ENCODE measurements at places on chromosomes 5 and 9.

DNA sequence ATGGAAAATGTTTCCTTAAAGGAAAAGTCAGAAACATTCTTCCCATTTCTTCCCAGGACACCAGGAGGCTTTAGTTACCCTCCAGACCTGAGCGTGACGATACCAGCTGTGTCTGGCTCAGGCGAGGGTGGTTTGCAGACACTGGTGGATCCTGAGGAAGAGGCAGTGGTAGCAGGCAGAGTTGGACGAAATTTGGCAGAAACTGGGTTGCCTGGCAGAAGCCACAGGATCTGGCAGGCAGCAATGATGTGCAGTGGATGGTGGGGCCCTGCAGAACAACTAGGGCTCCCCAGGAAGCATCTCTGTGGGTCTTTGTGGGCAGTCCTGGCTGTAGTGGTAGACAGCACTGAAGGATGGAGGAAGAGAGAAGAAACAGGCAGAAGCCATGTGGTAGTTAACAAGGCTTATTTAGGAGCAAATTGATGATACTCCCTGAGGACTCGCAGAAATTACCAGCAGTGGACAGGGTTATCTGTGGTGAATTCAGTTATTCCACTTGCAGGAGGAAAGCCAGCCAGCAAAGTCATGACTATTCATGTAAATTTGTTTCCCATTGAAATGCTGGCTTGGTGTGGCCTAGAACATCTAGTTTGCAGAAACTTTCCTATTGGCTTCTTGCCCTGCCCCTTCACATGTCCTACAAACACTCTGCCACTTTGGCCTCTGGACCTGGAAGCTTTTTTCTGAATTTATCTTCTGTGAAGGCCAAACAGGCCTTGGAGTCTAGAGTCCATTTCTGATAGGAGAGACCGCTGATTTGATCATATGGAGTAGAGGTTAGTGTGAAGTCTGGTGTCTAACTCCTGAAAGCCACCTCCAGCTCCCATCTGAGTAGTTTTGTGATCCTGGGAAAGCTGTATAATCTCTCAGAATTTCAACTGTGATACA, 212.0 kb downstream of the DMRT2 start:
- DNase-seq: no peak

- no peak for DNase-seq
Observed at GRCh38 chr5:43485406-43485805, 1.7 kb upstream of the TMEM267 start.

DNA sequence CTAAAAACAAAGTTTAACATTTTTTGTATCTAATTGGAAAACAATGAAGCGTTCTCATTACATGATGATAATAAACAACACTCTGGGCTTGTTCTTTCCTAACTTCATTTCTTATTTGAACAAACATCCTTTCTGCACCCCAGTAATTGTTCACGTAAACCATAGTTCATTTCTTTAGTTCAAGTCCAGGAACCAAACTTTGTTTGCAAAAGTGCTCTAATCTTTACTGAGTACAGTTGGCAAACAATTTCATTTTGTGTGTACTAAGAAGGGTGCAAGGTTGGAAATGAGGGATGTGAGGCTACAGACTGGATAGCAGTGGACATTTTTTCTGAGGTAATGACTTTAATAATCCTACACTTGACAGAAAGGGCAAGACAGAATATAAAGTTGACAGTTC, 113.5 kb downstream of the NREP start:
- DNase-seq: no peak

GRCh38 chr5:119655061-119655460, 25.7 kb downstream of the FAM170A start:
- no peak for DNase-seq

DNA sequence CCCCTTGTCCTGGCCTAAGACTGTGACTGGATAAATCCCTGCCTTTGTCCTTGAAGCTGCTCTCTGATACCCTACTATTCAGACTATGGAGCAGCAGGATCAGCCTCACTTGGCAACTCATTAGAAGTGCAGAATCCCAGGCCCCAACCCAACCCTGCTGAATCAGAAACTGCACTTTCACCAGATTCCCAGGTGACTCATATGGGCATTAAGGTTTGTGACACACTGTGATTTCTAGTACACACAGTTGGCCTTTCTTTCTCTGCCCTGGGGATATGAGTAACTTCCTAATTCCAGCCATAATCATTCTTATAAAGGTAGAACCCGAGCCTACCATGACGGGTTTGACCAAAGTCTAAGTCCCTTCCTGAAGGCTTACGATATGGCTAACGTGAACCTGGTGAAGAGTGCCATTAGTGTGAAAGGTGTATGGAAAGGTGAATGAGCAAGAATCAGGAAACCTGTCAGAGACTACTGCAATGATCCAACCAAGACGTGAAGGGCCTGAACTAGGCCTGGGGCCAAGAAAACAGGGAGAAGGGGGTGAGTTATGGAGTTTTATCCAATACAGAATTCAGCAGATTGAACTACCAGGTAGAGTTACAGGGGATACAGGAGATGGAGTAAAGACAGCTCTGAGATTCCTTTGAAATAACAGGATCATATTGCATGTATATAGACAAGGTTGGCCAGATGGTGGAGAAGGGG, 533.0 kb downstream of the BNC2 start:
- DNase-seq: no peak

- no peak for DNase-seq
Observed at GRCh38 chr9:124001458-124001799, 10.1 kb upstream of the LHX2 start.

DNA sequence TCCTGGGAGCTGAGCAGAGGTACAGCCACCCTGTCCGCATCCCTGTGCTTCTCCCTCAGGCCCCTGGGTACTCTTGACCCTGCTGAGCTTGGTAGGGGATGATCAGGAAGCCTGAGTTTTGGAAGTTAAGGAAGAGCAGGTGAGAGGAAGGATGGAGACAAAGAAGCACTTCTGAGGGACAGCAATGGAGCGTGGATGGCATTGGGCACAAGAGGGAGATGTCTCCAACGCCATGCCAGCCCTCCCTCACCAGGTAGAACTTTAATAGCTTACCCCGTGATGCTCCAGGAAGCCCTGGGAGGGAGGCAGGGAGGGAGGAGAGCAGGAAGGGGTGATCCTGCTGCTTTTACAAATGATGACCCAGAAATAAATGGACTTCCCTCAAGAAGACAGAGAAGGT, 29.9 kb upstream of the SMU1 start:
- DNase-seq: no peak

DNA sequence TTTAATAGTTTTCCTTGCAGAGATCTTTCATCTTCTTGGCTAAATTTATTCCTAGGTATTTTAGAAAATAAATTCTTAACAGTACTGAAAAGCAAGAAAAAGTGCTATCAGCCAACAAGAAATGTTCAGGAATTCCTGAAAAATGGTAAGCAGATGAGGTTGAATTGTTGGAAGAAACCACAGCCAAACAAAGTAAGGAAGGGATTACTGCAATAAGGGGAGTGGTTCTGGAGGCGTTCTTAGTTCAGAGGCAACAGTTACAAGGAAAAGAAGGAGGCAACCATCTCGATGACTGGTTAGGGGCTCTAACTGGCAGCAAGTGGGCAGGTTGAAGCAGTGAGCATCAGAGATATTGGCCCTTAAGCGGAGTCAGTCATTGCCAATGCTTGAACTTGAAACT, 12.8 kb upstream of the OR13J1 start:
- no peak for DNase-seq

- DNase-seq: no peak
Observed at GRCh38 chr5:139117342-139117884, 80.8 kb downstream of the SIL1 start.

GRCh38 chr5:128271859-128272464, 188.4 kb downstream of the SLC12A2 start:
- DNase-seq: no peak

- no peak for DNase-seq
Observed at GRCh38 chr9:120001536-120001935, 578.4 kb downstream of the CDK5RAP2 start.

GRCh38 chr5:133274597-133274935, 222.8 kb downstream of the HSPA4 start:
- DNase-seq: no peak

DNA sequence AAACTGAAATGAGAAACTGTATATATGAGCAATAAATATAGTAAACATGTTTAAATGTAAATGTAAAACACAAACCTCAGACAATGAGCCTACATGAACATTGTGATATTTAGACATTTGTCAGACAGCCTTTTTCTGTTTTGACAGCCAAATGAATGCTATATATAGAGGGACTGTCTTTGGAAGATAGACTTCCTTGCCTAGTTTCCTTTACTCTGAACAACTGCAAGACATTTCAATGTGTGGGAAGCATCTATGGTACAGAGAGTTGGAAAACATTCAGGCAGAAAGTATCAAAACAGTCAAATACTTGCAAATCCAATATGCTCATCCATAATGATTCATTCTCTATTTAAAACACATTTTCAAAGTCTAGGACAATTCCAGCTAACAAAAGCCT, 31.7 kb upstream of the TUSC1 start:
- no peak for DNase-seq

- no peak for DNase-seq
Observed at GRCh38 chr9:2469681-2470221, 151.8 kb upstream of the VLDLR start.

- DNase-seq: no peak
Observed at GRCh38 chr5:117295941-117296340, 721.3 kb upstream of the SEMA6A start.

DNA sequence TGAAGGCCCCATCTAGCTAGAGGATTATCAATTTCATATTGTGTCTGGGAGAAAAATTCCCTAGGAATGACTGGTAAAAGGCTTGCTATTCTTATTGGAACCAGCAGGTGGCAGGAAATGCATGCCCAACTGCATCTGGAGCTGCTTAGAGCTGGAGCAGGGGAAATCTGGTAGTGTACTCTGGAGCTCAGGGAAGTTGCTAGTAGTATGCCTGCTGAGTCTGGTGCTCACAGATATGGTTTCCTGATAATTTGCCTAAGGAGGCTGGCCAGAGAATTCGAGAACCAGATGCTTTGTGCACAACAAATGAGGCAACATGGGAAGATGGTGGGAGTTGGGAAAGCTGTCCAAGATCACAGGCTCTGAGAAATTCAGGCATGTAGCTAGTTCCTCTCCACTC, 53.7 kb downstream of the G3BP1 start:
- DNase-seq: peak; percentile 50

- no peak for DNase-seq
Observed at GRCh38 chr9:76887003-76887821, 18.7 kb downstream of the PRUNE2 start.

DNA sequence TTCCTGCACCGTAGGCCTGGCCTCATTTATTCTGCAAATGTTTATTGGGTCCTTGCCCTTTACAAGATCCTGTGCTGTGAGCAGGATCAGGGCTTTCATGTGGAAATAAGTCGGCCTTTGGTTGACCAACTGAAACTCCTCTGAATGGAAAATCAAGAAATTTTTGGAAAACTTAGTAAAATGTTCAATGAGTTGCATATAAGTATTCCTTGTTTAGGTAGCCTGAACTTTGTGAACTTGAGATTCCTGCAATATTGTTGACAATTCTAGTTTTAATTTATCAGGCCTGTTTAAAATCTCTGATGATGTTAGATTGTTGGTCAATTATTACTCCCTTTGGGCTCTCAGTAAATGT, 1.1 kb downstream of the MAML1 start:
- DNase-seq: no peak

DNA sequence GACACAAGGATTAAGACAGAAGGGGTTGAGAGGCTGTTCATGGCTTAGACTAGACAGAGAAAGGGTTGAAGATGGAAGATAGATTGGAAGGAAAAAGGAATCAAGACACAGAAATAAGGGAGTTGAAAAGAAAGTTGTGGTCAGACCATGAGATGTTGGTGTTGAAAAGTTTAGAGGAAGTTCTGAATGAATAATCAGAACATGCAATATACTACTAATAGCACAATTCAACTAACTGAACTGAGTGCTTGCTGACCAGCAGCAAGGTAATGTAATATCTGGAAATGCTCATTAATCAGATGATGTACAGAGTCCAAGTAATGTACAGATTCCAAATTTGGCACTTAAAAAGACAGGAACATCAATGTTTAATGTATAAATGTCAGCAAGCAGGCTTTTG, 10.6 kb upstream of the NNT start:
- no peak for DNase-seq

DNA sequence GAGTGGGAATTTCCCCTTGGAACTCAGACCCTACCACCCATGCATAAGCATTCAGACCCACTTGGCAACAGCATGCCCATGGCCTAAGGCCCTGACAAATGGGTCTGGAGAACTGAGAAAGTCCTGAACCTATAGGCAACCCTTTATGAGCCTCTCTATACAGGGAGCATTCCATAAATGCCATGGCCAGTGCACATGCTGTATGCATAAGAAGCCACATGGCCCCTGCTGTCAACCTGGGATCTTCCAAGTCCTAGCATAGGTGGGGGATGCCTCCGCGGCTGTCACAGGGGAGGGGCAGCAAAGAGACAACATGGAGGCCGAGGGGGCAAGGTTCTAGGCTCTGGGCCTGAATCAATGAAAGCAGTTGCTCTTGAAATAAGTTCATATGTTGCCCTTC, 8.2 kb upstream of the NIPAL4 start:
- no peak for DNase-seq

- DNase-seq: no peak
Observed at GRCh38 chr5:115543365-115544042, 1.1 kb downstream of the FEM1C start.

GRCh38 chr5:116788851-116789403, 214.3 kb upstream of the SEMA6A start:
- DNase-seq: no peak

DNA sequence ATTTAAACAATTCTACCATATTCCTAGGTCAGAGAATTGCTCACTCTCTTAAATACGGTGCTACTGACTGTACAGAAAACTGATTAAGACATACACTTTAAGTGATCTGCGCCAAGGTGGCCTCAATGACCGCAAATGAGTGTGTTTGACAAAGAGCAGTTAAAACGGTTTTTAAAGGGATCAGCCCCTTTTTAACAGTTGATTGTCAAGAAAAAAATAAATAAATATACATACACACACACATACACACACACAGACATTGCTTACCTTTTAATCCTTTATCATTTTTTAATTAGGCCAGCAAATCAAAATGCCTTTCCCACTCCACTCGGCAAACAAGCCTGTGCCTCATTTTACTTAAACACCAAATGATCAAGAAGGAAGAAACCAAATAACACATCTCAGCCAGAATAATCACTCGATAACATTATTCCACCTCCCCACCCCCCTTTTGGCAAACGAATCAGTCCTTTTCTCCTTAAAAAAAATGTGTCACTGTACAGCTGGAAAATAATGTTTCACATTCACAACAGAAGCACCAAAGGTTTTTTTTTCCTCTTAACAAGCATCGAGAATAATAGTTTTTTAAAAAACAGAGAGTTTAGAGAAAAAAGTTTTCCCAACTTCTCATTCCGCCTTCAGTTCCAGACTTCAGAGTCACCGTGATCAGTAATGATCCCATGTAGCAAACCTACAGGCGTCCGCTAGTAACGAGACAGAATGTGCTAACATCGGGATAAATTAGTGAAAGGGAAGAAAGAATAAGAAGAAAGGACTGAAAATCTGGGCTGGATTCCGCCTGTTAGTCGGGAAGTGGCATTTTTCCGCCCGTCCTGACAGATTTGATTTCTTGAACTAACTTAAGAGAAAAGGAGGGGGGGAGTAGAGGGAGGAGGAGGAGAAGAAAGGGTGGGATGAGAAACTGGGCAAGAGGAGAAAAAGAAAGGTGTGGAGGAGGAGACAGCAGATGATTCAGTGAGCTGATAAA, at the start of gene ZNF608:
ZNF608 (minus strand) TSS at position 712 of the 988 bp plus-strand sequence. CDS start 1,650 bp downstream, outside the sequence.
- no peak for DNase-seq

Data from CD4-positive, alpha-beta T cell treated with Interleukin-15 for 4 hours (primary cell).